ENCODE measurements at places on chromosomes 12 and 14.

DNA sequence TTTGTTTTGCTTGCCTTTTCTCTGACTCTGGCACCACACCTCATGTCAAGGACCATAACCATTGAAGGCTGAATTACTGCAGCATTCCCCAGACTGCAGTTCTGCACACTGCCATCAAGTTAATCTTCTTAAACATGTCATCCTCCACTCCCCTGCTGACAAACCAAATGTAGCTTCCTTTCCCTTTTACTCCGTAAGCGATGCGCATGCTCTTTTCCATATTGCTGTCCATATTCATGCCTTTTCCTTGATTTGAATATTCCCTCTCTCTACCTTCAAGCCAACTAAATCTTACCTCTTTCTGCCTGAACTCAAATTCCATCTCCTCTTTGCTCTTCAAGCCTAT lies 13.6 kb downstream of the GPX2 start:
- DNase-seq = no peak

- DNase-seq = no peak
These were observed 94.3 kb downstream of the RIMBP2 start for GRCh38 chr12:130621696-130622298.

DNA sequence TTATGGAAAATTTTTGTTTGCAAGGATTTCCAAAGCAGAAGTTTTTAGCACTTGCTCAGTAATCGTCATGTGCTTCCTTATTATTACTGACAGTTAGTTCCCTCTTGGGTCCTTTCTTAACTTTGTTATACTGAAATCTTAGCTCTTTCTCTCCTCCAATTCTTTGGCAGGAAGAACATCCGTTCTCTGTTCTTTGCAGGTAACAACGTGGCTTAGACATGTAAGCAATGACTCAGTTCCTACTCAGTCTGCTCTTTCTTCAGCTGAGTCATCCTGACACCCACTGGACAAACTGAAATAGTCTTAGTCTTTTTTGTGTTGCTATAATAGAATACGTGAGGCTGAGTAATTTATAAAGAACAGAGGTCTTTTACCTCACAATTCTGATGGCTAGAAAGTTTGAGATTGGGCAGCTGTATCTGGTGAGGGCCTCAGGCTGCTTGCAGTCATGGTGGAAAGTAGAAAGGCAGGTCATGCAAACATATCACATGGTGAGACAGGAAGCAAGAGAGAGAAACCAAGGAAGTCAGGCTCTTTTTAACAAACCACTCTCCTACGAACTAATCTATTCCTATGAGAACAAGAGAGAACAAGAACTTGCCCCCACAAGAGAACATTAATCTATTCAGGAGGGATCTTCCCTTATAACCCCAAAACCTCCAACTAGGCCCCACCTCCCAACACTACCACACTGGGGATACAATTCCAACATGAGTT lies 49.2 kb downstream of the TESPA1 start:
- peak; percentile 84 for DNase-seq

- DNase-seq = no peak
These were observed 454.8 kb downstream of the TMTC2 start for GRCh38 chr12:83141460-83141994.

DNA sequence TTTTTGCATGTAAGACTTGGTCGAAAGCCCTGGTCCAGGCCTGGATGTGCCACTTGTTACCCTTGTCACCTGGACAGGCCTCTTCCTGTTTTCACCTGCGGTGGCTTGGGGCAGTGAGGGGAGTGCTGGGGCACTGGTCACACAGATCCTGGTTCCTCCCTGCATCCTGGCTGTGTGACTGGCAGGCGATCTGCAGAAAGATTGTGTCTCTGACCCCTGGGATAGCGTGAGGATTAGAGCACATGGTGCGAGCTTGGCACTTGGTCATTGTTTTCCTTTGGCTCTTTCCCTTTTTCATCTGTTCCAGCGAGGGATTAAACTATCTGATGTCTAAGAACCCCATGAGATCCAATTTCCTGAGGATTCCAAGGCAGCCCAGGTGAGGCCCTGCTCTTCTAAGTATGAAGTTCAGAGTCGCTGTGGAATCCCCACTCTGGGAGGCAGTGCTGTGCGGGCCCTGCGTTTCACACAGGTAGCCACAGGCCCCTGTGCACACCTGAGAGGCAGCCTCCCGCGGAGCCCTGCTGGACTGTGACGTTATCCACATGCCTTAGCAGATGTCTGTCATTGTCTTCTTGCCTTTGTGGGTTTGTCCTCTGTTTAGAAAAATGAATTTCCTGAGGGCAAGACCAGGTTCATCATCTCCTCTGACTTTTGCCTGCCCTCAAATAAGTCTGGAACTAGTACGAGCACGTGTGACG lies 288.4 kb downstream of the CACNA1C start:
- no peak for DNase-seq

GRCh38 chr12:14193639-14194038 lies 171.8 kb upstream of the ATF7IP start:
- DNase-seq = no peak
